ENCODE measurements at places on chromosomes 6 and 20.

GRCh38 chr20:6993011-6993410 lies 225.5 kb downstream of the BMP2 start:
- DNase-seq = no peak

GRCh38 chr20:6384956-6385486 lies 262.2 kb upstream of the FERMT1 start:
- no peak for DNase-seq

GRCh38 chr6:114690625-114691024 lies 347.8 kb upstream of the HS3ST5 start:
- DNase-seq = no peak

DNA sequence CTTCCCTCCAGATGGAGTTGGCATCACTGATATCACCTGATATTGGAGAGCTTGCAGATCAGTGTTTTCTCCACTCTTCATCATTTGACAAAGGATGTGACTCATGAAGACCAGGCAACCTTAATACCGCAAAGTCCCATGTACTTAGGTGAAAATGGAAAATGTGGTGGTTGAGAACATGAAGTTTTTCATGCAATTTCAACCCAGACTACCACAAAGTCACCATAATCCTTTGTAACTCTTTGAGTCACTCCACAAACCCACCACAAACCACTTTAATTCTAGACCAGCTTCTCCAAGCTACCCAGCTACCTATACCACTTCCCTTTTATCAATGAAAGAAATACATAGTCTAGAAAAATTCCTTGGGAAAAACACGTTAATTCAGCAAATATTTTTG lies 7.1 kb downstream of the NHLRC1 start:
- DNase-seq = no peak

Data from suppressor macrophage treated with lipopolysaccharide for 4 hours (primary cell).